ENCODE measurements at places on chromosomes 16 and 17. TPM values are rescaled to one million over a fixed set of nuclear protein-coding genes. Genes with fewer than 3 reads are reported as not detected.

The TOM1L1 gene
- total RNA-seq = not detected

The AHSP gene
- not detected for total RNA-seq

The ITGB4 gene
- 0.90 TPM for total RNA-seq

The TRPV3 gene
- total RNA-seq = 9.7 TPM

The HS3ST3B1 gene
- 22.0 TPM for total RNA-seq

The IL21R gene
- total RNA-seq = 58.3 TPM

The SLC35B1 gene
- total RNA-seq = 115 TPM

The OR1E1 gene
- total RNA-seq = not detected

The ZNF385C gene
- not detected for total RNA-seq

The PRR29 gene
- total RNA-seq = 0.50 TPM

DNA sequence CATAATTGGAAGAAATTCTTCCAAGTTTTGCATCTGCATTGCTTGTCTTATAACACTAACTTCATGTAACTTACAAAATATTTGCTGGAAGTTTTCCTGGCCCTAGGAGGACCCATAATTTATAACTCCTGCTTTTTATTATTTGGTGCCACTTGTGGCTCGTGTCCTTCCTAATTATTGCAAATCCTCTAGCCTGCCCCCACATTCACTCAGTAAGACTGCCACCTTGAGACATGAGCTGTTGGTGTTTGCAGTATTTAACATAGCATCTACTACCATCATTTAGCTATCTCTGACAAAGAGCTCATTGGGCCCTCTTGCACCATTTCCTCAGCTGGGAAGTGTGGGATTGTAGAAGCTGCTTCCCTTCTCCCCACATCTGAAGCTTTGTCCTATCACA is 49.5 kb downstream of the FTO start:
- H3K27me3 ChIP-seq = no peaks in the 10 kb centered on the region
- no peak overlapping the region for H3K27ac ChIP-seq
- H3K4me1 ChIP-seq = no peaks in the 10 kb centered on the region
- no peak overlapping the region for H3K4me3 ChIP-seq

DNA sequence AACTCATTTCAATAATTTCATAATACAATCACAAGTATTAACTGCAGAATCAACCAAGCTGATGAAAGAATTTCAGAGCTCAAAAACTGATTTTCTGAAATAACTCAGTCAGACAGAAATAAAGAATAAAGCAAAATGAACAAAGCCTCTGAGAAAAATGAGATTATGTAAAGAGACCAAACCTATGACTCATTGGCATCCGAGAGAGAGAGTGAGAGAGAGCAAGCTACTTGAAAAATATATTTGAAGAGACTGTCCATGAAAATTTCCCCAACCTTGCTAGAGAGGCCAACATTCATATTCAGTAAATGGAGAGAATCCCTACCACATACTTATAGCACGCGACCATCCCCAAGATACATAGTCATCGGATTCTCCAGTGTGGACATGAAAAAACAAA is 1376.4 kb downstream of the CDH11 start:
- H3K36me3 ChIP-seq = peaks cover 10% of the 10 kb centered on the region
- no peaks in the 10 kb centered on the region for H3K27me3 ChIP-seq
- H3K4me3 ChIP-seq = no peak overlapping the region
- no peak for DNase-seq

- H3K27ac ChIP-seq = no peak overlapping the region
- H3K4me3 ChIP-seq = no peak overlapping the region
- DNase-seq = no peak
- H3K27me3 ChIP-seq = no peaks in the 10 kb centered on the region
Observed at GRCh38 chr17:39318636-39319035, 82.8 kb downstream of the FBXL20 start.

DNA sequence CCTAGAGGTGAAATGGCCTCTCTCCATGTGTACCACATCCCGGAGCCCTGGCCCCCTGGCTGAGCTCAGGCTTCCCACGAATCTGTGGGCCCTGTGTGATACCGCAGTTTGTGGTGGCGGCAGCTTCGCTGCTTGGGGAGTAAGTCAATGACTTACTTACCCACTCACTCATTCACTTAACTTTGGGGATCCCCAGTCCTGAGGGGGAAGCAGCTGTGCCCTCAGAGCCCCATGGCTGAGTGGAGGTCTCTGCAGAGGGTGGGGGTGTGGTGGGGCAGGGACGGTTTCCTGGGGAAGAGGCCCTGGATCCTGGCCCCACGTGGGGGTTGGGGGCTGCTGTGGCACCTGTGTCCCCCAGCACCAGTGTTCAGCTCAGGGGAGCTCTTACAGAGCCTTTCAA is 13.2 kb downstream of the KCNJ12 start:
- DNase-seq = no peak
- peaks cover 2% of the 10 kb centered on the region for H3K27me3 ChIP-seq
- H3K27ac ChIP-seq = no peak overlapping the region
- no peaks in the 10 kb centered on the region for H3K36me3 ChIP-seq
- no peak overlapping the region for H3K4me3 ChIP-seq

DNA sequence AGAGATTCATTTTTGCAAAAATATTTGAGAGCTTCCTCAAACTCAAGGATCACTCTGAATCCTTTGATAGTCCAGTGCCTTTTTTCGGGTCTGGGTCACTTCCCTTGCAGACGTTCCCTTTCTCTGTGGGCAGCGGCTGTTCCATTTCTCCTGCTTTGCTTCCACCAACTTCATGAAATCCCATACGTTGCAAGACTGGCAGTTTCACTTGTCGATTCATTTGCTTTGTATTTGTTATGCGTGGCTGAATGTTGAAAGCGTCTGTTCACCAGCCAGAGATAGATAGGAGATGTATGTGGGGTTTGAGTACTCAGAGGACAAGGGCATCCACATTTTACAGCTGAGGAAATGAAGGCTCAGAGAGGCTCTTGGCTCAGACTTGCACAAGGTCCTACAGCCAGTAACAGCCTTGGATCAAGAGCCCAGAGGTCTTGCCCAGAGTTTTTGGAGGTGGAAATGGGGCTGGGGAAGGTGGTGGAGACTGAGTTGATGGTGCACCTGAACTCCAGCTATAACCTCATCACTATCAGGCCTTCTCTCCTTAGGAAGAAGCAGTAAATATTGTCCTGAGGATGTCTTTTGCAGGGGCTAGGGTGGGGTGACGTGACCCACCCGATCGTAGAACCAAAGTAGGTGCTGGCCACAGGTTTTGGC is 1.3 kb upstream of the CCDC102A start:
- no peaks in the 10 kb centered on the region for H3K36me3 ChIP-seq
- no peaks in the 10 kb centered on the region for H3K27me3 ChIP-seq
- no peak for DNase-seq
- H3K4me3 ChIP-seq = peak overlapping the region; percentile 78
- peaks cover 71% of the 10 kb centered on the region for H3K4me1 ChIP-seq
- peak overlapping the region; percentile 92 for H3K27ac ChIP-seq

- H3K27ac ChIP-seq = no peak overlapping the region
- no peaks in the 10 kb centered on the region for H3K4me1 ChIP-seq
- no peaks in the 10 kb centered on the region for H3K27me3 ChIP-seq
- no peak for DNase-seq
- no peaks in the 10 kb centered on the region for H3K36me3 ChIP-seq
Observed at GRCh38 chr16:4388271-4389021, 16.8 kb downstream of the VASN start.

DNA sequence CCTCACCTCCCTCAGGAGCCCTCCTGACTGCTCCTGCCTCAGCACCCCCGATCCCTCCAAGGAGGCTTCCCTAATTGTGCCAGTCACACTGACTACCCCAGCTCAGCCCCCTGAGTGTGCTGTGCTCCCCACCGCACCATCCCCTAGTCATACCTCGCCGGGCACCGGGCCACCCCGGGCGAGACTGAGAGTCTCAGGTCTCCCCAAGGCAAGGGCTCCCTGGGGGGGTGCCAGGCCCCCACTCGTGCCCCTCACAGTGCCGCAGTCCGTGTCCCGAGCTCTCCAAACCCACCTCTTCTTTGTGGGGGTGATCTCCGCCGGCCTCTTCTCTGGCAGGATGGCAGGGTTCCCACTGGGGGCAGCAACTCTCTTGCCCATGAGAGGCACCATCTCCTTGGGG is 3.2 kb downstream of the TRPV3 start:
- peak; percentile 60 for DNase-seq
- H3K4me3 ChIP-seq = no peak overlapping the region
- H3K27ac ChIP-seq = no peak overlapping the region
- peaks cover 17% of the 10 kb centered on the region for H3K4me1 ChIP-seq

DNA sequence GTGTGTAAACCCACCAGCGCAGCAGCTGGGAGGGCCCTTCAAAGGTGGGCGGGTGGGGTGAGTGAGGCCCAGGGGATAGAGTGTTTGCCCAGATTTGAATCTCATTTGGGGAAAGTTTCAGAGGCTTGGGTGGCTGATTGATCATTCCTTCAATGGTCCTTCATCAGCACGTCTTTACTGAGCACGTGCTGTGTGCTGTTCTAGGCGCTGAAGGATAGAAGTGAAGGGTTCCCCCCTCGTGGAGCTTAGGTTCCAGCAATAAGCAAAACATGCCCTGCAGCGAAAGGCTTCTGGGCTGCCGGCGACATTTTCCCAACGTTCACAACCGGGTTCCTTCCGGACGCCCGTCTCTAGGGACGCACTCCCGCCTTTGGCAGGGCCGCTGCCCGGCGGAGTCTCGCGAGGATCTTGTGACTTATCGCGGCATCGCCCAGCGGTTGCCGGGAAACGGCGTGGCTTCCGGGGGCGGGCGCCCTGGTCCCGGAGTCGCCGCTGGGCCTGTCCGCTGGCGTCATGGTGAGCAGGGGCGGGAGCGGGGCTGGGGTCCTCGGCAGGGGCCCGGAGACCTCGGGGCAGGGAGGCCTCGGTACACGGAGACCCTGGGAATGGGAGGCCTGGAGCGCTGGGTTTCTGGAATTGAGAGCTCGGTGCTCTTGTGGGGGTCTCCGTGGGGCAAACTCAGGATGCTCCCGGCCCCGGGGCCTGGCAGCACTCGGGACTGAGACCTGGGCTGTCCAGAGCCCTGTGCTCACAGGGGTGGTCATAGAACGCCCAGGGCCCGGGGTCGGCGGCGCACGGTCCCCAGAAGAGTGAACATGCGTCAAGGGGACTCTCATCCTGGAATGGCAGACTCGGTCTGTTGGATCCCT is 3.2 kb upstream of the DBNDD1 start:
- peaks cover 6% of the 10 kb centered on the region for H3K27me3 ChIP-seq
- peak overlapping the region; percentile 69 for H3K4me3 ChIP-seq
- peaks cover 5% of the 10 kb centered on the region for H3K36me3 ChIP-seq
- peak; percentile 91 for DNase-seq

- H3K4me3 ChIP-seq = no peak overlapping the region
- no peaks in the 10 kb centered on the region for H3K27me3 ChIP-seq
- H3K36me3 ChIP-seq = peaks cover 5% of the 10 kb centered on the region
- no peak overlapping the region for H3K27ac ChIP-seq
- H3K4me1 ChIP-seq = peaks cover 20% of the 10 kb centered on the region
Observed at GRCh38 chr16:30000735-30001631, 4.9 kb downstream of the INO80E start.

GRCh38 chr16:87585442-87586200 is 16.7 kb upstream of the JPH3 start:
- no peaks in the 10 kb centered on the region for H3K4me1 ChIP-seq
- no peak overlapping the region for H3K27ac ChIP-seq
- H3K36me3 ChIP-seq = no peaks in the 10 kb centered on the region

DNA sequence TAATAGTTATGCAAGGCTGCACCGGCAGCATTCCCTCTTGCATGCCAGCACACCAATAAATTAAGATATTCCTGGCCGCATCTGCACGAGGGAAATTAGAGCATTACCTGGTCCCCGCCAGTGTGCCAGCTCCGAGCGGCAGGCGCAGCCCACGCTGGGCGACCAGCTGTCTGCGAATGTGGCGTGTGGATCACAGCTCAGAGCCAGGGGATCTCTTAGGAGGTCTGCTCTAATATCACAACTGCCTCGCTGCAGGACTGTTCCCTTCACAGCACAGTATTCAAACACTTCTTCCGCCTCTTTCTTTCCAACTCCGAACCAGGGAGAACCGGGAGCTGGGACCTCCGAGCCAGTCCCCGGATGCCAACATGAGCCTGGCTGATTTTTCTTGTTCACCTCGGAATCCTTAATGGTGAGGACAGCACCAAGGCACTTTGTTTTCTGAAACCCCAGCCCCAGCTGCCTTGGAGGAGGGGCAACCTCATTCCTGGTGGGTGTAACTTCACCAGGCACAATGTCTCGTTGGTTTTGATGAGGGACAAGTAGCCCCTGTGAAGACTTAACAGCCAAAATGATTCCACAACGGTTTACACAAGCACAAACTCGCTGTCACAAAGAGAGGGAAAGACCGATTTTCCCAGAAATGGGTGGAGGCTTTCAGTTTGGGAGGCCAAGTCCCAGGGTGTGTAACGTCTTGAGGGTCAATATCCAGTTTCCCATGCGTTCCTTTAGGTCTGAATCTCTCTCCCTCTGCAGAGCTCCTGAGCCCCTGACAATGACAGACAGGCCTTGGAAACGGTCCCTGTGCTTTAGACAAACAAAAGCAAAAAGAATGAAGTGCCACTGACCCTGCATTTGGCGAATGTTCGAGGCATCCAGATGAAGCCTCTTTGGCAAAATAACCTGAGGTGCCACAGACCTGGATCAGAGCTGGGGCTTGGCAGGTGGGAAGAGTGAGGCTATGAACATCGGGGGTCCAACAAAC is 213.2 kb downstream of the C16orf78 start:
- H3K36me3 ChIP-seq = no peaks in the 10 kb centered on the region
- H3K27me3 ChIP-seq = no peaks in the 10 kb centered on the region
- no peaks in the 10 kb centered on the region for H3K4me1 ChIP-seq
- H3K4me3 ChIP-seq = no peak overlapping the region
- no peak overlapping the region for H3K27ac ChIP-seq
- DNase-seq = no peak

- peak overlapping the region; percentile 73 for H3K27ac ChIP-seq
- H3K36me3 ChIP-seq = no peaks in the 10 kb centered on the region
- no peaks in the 10 kb centered on the region for H3K27me3 ChIP-seq
- peak overlapping the region; percentile 89 for H3K4me3 ChIP-seq
Observed at GRCh38 chr17:17681744-17682292, 560 bp downstream of the RAI1 start.

DNA sequence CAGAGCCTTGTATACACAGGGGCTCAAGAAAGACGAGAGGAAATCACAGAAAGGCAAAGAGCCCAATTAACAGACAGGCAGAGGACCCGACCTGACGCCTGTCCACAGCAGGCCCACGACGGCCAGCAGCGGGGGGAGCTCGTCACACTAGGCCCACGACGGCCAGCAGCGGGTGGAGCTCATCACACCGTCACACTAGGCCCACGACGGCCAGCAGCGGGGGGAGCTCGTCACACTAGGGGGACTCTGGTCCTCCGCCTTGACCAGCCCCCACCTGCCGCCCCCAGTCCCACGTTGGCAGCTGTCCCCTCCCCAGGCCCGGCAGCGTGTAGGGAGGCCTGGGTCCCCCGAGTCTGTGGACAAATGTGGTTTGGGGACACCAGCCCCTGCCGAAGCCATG is 23.7 kb upstream of the GNG13 start:
- H3K4me3 ChIP-seq = no peak overlapping the region
- no peaks in the 10 kb centered on the region for H3K4me1 ChIP-seq
- H3K36me3 ChIP-seq = no peaks in the 10 kb centered on the region
- no peak for DNase-seq

GRCh38 chr17:47924785-47925677 is 16.3 kb upstream of the PNPO start:
- peaks cover 4% of the 10 kb centered on the region for H3K4me1 ChIP-seq
- no peak overlapping the region for H3K27ac ChIP-seq
- no peak overlapping the region for H3K4me3 ChIP-seq
- peaks cover 24% of the 10 kb centered on the region for H3K36me3 ChIP-seq
- DNase-seq = no peak

Data from natural killer cell treated with Interleukin-12 subunit alpha and Interleukin-12 subunit beta and Interleukin-15 and Interleukin-18, amount 100 ng/mL, for 72 hours (primary cell).